Esophagus squamous epithelium (tissue), 5 donors: ENCODE measurements at places on chromosomes 5 and 9.

DNA sequence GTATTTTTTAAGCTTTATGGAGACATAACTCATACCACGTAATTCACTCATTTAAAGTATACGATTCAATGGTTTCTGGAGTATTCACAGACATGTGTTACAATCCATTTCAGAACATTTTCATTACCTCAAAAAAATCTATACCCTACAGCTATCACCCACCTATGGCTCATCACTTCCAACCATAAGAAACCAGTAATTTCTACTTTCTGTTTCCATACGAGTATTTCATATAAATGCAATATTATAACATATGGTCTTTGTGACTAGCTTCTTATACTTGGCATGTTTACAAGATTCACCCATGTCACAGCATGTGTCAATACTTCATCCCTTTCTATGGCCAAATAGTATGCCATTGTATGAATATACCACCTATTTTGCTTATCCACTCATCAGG, 18.8 kb downstream of the UBQLN1 start:
- DNase-seq: no peak

DNA sequence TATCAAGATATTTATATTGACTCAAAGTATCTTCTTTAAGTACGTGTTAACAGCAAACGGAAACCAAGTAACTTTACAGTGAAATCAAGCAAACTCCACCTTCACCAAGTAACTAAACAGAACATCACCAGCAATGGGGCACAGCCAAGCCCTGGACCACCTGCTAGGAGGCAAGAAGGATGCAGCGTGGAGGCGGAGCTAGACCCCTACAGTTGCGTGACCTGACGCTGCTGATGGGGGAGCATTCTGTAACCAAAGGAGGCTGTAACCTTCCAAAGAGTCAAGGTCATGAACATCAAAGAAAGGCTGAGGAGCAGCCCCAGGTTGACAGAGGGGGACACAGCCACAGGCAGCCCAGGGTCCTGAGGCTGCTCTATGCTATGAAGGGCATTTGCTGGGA, 6.1 kb downstream of the VAV2 start:
- DNase-seq: no peak

GRCh38 chr9:81476813-81477490, 212.4 kb downstream of the TLE1 start:
- DNase-seq: no peak

DNA sequence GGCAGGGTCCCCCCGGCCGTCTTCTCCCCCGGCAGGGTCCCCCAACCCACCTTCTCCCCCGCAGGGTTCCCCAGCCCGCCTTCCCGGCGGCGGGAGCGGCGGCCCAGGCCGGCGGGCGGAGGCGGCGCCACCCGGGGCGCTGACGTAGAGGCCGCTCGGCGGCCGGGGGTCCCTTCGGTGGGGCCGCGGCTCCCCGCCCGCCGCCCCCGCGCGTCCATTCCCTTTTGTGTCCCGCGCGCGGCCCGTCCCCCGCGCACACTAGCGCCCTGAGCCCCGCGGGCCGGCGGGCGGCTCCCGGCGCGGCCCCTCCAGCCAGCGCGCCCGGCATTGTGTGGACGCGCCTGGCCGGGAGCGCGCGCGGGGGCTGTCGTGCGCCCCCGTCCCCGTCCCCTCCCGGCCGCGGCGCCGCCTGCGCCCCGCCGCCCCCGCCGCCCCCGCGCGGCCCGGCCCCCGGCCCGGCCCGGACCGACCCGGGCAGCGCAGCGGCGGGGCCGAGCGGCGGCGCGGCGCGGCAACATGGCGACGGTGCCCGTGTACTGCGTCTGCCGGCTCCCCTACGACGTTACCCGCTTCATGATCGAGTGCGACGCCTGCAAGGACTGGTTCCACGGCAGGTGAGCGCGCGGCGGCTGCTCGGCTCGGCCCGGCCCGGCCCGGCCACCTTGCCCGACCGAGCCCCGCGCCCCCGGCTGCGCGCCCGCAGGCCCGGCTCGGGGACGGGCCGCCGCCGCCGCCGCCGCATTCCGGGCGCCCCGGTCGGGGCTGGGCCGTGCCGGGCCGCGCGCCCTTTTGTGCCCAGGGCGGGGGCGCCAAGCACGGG, at the start of gene PHF2:
Gene PHF2 (plus strand): TSS at position 327 of the 820 bp plus-strand sequence. CDS start 190 bp downstream, at position 517.
- DNase-seq: no peak

GRCh38 chr5:96175090-96175489, 213.4 kb upstream of the ELL2 start:
- no peak for DNase-seq

DNA sequence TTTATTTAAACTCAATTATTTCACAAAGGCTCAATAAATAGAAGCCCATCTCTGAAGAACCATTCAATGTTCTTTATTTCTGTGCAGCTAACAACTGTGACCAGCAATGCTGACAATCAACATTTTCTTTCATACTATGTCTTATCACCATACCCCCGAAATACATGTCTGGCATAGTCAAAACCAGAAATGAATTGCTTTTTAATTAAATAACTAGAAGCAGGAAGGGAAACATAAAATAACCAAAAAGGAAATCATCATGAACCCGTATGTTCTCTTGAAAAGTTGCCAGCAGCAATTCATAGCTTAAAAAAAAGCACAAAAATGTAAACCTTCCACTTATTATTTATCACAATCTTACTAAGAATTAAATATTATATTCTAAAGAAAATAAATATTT, 212.4 kb downstream of the TMEM232 start:
- no peak for DNase-seq

DNA sequence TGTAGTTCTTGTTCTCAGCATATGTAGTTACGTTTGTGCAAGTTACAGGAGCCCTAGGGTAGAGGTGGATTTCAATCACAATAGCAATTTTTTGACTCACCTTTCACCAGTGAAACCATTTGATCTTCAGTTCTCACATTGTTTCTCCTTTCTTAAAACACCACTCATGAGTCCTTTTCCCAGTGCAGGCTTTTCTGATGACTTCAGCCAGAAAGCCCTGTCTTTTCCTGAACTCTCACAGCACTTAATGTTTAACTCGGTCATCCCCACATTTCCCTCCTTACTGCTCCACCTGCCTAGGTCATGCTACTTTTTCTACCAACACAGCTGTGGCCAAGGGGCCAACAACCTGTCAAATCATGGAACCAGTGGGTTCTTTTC, 37.9 kb downstream of the ARHGEF28 start:
- DNase-seq: no peak

DNA sequence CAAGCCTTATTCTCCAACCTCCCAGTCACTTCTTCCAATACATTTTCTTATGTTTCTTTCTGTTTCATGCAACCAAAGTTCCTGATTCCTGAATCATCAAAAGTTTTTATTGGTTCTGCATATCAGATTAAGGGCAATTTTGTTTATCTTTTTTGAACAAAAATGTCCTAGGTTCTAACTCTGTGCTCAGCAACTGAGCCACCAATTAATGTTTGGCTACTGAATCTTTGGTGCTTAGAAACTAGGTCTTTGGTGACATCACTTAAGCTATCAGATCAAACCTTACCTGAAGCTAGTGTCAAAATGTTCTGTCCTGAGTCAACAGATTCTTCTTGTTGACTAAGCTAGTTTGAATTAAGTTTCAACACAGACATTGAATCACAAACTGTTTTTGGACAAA, 56.1 kb downstream of the FGF18 start:
- no peak for DNase-seq

- no peak for DNase-seq
Observed at GRCh38 chr9:122425087-122425486, 52.6 kb downstream of the OR1J1 start.

- DNase-seq: no peak
Observed at GRCh38 chr9:122190597-122191381, 31.1 kb downstream of the MORN5 start.

DNA sequence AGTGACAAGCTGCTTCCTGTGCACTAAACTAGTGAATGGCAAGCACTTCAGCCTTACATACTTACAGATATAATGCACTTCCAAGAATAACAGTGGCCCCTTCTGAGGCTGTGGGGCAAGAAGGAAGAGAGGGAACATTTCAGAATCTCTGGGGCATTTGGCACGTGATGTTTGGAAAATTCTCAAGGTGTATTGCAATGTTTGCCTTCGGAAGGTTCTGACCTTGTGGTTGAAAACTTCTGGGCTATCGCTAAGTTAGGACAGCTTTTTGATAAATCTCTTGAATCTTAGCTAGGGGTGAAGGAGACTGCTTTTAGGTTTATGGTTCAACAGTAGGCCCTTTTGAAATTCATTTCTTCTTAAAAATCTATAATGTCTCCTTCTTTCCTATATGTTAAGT, 7.1 kb upstream of the FGF10 start:
- DNase-seq: no peak
